ENCODE measurements at places on chromosomes 6 and 20. TPM values are rescaled to one million over a fixed set of nuclear protein-coding genes. Genes with fewer than 3 reads are reported as not detected.
A peak's percentile ranks its signal among the peaks of the same experiment; 100 is the strongest.

DNA sequence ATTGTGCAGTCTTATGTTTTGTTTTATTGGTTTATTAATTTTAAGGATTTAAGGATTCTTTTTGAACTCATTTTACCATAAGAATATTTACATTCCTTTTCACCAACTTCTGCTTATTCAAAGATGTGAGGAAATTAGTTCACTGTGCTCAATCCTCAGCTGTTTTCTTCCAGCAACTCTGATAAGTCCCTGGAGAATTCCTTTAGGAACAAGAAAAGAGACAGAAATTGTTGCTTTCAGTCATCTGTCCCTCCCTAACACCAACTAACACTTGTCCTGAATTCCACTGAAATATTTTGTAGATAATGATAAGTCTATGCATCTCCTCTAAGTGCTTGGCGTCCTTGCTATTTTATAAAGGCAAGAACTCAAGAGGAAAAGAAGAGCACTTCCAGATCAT, 334.8 kb upstream of the MARCKS start:
- no peak for DNase-seq

GRCh38 chr6:106899697-106900096, 74.8 kb downstream of the CD24 start:
- no peak for DNase-seq

- DNase-seq, result no peak
These were observed 187.1 kb upstream of the TCF21 start for GRCh38 chr6:133701633-133702331.

DNA sequence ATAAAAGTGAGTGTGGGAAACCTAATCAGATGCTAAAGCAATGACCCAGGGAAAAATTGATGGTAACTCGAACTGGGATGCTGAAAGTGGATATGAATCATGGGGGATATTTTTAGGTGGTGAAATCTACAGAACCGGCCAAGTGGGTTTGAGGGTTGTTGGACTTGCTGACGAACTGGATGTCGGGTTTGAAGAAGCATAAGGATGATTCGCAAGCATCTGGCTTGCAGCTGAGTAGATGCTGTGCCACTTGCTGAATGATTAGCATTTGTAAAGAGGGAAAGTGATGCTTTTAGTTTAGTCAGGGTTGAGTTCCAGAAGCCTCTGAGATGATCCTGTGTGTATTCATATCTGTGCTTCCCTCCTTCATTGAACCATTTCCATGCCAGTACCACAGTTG, 54.9 kb downstream of the UBR2 start:
- no peak for DNase-seq

DNA sequence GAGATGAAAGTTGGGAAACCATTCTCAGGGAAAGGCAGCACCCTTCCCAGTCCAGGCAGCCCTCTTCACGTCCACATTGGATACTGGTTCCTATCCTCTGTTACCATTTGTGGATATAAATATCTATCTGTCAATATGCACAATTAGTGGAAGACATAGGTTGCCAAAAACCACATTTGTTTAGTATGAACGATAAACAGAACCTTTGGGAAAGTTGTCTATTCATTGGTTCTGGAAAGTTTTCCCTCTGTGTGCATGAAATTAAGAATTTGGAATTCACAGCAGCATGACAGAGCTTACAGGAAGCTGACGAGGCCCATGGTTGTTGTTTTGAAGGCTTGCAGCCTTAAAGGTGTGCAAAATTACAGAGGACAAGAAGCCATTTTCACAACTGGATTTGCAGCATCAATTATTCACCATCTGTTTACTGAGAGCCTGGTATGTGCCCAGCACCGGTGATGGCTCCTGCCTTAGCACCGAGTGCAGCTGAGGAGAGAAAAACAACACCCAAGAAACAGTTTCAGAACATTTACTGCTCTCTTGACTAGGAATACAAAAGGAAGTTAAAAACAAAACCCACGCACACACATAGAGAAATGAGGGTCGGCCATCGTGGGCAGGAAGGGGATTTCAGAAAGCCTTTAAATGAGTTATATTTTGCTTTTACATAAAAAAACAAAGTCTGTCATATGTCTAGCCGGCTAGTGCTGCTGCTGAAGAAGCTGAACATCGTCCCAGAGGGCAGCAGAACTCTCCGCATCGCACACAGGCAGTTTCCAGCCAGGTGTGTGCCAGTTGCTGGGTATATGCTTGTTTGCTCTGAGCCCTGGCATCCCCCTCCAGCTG, 319.6 kb downstream of the FARS2 start:
- DNase-seq, result no peak

GRCh38 chr6:161117308-161117707, 125.7 kb downstream of the MAP3K4 start:
- DNase-seq, result no peak

DNA sequence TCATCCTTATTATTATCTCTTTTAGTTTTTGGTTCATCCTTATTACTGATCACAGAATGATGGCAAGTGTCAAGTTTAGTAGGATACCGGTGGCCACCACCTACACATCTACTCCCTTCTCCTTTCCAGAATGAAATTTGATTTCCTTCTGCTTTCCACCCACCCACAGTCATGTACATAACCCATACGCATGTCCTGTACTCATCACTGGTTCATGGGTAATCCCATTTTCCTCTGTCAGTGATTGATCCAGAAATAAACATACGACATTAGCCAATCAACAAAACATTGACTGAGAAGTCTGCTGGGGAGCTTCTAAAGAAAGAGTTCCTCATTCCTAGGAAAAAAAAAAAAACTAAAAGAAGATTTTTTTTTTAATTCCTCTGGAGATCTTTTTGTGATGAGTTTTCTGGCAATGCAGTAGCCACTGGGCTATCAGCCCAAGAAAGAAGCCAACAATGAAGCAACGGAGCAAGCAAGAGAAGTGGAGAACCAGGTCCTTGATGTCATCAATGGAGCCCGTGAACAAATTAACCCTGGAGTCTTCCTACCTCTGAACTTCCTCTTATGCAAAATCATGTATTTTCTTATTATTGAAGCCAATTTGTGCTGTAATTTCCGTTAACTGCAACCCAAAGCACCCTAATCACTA, 127.8 kb downstream of the TASP1 start:
- DNase-seq, result peak; percentile 7

GRCh38 chr6:18328540-18328939, 58.6 kb upstream of the RNF144B start:
- DNase-seq, result no peak

DNA sequence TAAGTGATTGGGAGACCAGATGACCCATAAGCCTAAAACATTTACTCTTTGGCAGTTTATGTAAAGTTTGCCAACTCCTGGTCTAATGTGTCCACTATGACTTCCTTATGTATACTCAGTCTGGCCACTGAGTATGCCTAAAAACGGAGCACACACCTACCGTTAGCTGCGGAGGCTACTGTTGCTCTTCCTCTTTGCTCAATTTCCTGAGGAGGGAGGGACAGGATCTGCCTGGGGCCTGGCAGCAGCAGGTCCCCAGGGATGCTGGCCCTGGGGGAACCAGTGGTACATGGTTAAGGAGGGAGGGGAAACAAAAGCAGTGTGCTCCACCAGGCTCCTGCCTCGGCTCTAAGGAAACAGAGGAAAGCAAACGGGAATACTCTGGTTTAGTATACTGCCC, 113.5 kb downstream of the CDYL start:
- DNase-seq, result no peak

- no peak for DNase-seq
These were observed 481.2 kb downstream of the HAO1 start for GRCh38 chr20:7459083-7459482.

DNA sequence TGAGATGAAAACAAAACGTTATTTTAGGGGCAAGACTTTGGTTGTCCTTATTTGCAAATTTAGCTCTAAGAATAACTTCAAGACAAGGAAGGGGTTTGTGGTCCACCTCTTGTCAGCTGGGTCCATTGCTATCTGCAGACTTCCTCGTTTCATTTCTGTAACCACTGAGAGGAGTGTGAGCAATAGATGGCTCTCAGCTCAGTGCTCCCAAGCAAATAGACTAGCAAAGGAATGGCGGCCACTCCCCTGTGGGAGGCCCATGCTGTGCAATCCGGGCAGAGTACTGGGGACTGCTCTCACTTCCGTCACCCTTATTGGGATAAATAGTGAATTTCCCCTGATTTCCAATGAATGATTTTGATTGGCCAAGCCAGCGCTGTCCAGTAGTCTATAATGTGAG, 176.6 kb downstream of the ZDHHC14 start:
- no peak for DNase-seq

GRCh38 chr6:77217896-77218295, 245.4 kb downstream of the HTR1B start:
- no peak for DNase-seq

DNA sequence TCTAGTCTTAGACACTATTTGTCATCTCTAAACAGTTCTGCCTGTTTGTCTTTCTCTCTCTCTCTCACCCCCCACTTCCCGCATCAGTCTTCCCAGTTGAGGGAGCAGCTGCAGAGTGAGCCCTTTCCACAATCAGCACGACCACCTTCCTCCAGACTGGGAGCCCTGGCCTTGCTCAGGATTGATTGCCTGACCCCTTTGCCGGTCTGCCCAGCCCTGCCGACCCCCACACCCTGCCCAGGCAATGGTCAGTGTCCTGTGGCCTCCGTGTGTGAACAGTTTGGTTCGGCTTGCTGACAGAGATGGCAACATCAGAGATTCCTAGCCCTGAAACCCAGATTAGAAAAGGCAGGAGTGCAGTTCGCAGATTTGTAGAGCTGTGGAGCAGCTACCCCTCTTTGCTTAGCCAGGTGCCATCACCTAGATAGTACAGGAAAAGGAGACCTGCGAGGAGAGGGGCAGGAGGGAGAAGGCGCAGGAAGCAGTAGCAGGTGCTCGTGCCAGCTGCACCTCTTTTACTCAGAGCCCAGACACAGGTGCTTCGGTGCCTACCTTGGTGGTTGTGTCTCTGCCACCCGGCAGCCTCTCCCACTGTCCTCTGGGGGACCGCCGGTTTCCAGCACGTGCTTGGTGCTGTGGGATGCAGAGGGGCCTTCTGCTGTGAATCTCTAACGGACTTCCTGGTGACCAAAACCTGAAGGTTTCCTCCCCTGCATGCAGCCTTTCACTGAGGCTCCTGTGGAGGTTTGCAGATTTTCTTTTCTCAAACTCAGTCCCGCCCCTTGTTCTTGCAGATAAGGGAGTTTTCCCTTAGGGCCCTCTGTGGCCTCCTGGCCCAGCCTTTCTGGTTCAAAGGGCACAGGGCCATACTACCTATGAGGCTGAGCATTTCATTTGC, 92.4 kb downstream of the SCML4 start:
- peak; percentile 42 for DNase-seq

DNA sequence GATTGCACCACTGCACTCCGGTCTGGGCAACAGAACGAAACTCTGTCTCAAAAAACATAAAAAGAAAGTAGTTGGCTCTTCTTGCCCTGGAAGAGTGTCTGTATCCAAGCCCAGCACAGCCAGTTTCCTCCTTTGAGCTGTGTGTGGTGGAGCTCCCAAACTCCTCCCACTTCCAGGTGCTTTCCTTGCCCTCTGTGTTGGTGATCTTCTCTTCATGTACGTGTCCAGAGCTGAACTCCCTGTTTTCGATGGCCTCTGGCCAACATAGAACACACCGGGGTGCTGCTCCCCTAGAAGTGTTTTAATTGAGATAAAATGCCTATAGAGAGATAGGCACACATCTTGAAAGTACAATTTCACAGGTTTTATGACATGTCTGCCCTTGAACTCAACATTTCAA, 16.7 kb upstream of the SGK2 start:
- no peak for DNase-seq

DNA sequence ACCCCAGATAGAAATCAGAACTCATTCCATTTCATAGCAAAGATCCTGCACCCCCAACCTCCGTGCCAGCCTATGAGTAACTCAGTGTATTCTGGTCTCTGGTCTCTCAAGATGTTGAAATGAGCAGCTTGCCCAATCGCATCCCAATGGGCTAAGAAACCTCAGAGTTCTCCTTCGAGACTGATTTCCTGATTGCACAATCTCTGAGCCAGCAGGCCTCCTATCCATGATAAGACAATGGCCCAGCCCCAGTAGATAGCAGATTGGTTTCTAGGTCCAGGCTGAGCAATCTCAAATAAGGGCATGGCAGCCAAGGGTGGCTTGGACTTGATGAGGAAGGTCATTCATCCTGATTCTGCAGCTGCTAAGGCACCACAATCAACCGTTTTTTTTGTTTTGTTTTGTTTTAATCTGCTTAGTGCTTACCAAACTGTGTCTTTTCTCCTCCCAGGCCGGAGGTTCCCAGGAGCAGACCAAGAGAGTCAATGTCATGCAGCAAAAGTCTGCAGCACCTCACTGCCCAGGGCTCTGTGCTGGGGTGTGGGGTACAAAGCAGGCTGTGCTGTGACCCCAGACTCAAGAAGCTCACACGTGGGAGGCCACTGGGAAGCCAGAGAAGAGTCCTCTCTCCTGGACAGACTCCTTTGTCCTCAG, 125.1 kb upstream of the NXT1 start:
- no peak for DNase-seq

- no peak for DNase-seq
These were observed 33.8 kb downstream of the PPP1R14C start for GRCh38 chr6:150176659-150177058.

NNAT gene
- 41.3 TPM for total RNA-seq

CLPSL1 gene
- total RNA-seq, result not detected

TREML1 gene
- total RNA-seq, result not detected

PRKN gene
- 10.2 TPM for total RNA-seq

OR2J3 gene
- total RNA-seq, result not detected

DNAAF9 gene
- 25.4 TPM for total RNA-seq

MTHFD1L gene
- 7.1 TPM for total RNA-seq

HRH3 gene
- total RNA-seq, result not detected
